ENCODE measurements at places on chromosomes 16 and 17.

DNA sequence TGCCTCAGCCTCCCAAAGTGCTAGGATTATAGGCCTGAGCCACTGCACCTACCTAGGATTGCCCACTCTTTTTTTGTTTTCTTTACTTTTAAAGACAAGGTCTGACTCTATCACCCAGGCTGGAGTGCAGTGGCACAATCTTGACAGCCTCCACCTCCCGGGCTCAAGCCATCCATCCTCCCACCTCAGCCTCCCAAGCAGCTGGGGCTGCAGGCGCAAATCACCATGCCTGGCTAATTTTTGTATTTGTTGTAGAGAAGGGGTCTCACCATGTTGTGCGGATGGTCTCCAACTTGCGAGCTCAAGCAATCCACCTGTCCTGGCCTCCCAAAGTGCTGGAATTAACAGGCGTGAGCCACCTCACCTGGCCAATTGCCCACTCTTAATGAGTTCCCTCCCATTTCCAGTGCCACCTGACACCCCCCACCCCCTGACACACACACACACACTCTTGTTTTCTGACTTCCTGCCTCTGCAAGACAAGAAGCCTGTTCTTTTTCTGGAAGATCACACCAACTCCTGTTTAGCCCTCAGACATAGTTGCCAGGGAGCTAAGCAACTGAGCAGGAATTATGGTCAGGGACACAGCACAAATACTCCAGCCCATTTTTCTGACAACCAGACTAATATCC is 2.6 kb downstream of the OVCA2 start:
- no peak for DNase-seq

GRCh38 chr17:19672009-19672750 is 23.6 kb downstream of the ALDH3A2 start:
- DNase-seq, result no peak

DNA sequence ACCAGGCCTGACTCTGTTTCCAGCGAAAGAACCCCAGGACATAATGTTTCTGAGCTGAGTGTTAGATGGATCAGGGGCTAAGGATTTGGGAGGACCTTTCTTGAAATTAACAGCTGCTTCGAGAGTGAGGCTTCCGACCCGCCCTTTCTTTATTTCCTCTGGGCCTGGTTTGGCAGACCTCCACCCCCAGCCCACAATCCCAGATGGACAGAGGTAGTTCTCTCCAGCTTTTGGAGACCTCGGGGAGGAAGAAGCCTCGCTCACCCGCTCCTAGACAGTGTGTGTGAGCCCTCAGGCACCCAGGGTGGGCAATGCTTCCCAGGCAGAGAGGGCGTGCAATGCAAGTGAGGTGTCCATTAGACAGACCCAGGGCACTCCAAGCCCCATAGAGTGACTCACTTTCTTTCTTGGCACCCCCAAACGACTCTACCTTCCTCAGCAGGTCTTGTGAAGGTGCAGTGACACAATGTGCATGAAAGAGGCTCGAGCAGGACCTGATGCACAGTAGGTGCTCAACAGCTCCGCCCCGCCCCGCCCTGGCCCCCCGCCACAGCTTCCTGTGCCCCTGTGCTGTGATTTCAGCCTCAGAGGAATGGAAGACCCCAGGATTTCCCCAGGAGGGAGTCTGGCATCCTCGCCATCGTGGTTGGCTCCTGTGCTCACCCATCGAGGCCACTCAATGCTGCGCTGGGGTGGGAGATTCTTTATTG is 50.7 kb upstream of the TOB1 start:
- DNase-seq, result no peak

DNA sequence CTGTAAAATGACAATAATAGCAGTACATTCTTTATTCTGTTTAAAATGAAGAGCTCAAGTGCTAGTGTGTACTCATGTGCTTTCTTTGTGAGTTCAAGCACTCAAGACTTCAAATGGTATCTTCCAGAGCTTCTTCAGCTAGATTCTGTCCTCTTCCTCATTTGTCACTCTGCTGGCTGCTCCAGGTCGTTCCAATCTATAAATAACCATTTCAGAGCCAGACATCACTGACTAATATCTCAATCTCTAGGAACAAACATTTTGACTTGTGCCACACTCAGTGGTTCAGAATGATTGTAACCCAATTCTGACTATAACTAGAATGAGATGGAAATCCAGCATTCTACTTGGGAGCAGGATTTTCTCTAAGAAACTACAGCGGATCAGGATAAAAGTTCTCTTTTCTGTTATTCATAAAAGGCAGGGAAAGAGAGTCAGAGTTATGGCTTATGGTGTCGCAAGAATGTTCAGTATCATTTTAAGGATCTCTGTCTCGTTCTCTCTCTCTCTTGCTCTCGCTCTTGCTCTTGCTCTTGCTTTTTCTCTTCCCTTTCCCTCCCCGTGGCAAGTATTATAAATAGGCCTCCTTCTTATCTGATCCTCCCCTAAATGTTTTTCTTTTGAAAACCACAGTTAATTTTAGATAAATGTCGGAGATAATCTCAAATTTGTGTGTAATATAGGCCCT is 116.3 kb upstream of the MAF start:
- no peak for DNase-seq

GRCh38 chr16:14628806-14629611 is 1.1 kb downstream of the PARN start:
- no peak for DNase-seq

- DNase-seq, result no peak
These were observed 27.0 kb downstream of the GNGT2 start for GRCh38 chr17:49183341-49183740.

GRCh38 chr17:29145289-29146073 is 34.7 kb downstream of the MYO18A start:
- DNase-seq, result peak; percentile 51

Measured in activated T-helper 9 cell treated with anti-CD3 and anti-CD28 coated beads, Interleukin-2, amount 50 U/mL, for 16 hours (primary cell).